Foreskin melanocyte (primary cell): ENCODE measurements at places on chromosomes 11 and 22.
A peak's percentile ranks its signal among the peaks of the same experiment; 100 is the strongest.

DNA sequence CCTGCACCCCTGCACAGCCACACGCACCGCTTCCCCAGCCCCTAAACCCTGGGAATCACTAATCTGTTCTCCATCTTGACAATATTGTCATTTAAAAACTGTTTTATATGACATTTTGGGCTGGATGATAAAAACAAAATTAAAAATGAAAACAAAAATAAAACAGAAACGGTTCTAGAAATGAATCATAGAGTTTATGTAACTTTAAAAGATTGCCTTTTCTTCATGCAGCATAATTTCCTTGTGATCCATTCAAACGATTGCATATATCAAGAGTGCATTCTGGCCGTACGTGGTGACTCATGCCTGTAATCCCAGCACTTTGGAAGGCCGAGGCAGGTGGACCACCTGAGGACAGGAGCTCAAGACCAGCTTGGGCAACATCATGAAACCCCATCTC lies 6.6 kb upstream of the FAM118A start:
- DNase-seq = no peak

DNA sequence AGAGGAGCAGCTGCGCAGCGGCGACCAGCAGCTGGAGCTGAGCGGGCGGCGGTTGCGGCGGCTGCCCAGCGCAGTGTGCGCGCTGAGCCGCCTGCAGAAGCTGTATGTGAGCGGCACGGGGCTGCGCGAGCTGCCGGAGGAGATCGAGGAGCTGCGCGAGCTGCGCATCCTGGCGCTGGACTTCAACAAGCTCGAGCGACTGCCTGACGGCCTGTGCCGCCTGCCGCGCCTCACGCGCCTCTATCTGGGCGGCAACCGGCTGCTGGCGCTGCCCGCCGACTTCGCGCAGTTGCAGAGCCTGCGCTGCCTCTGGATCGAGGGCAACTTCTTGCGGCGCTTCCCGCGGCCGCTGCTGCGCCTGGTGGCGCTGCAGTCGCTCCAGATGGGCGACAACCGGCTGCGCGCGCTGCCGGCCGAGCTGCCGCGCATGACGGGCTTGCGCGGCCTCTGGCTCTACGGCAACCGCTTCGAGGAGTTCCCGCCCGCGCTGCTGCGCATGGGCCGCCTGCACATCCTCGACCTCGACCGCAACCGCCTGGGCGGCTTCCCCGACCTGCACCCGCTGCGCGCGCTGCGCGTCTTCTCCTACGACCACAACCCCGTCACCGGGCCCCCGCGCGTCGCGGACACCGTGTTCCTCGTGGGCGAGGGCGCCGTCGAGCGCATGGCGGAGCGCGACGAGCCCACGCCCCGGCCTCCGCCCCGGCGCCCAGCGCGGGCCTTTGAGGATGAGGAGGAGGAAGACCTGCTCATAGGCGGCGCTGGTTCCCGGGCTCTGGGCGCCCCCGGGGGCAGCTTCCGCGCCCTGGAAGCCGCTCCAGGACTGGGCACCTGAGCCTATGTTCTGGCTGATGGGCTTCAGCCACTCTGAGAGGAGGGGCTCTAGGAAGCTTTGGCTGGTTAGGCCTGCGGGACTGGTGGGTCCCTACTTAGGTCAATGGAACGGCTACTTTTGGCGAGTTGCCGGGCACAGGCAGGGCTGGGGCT lies 787 bp downstream of the LRRC10B start:
- peak; percentile 73 for DNase-seq

- peak; percentile 97 for DNase-seq
Measured at GRCh38 chr11:69497221-69497787, 15.8 kb downstream of the LINC01488 start.

- DNase-seq = no peak
Measured at GRCh38 chr11:95993438-95994298, 69.8 kb upstream of the MTMR2 start.

DNA sequence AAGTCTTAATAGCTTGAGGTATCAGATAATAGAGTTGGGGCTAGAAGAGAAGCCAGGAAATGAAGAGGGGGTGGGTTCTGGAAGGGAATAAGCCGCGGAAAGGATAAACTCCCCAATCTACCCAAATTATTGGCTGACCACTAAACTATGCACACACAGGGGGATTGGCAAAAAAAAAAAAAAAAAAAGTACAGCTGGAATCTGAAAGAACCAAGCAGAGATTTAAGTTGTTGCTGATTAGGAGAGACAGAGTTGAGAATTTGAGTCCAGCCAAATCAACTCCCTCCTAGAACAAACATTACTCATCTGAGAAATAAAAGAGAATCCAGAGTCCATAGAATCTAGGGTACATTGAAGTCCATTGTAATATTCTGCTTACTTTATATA lies 134.9 kb downstream of the CCDC81 start:
- DNase-seq = no peak

DNA sequence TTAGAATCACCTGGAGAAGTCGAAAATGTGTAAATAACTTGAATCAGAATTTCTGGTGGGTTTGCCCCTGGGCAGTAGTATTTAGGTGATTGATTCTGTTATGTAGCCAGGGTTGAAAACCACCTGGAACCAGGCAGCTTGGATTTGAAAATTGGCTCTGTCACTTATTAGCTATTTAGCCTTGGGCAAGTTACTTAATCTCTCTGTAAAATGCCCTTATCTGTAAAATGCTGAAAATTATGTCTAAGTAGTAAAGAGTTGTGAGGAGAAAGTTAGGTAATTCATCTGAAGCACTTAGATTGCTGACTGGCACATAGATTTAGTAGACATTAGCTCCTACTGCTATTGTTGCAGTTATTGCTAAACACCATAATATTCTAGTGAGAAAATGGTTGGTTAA lies 49.3 kb downstream of the PPME1 start:
- no peak for DNase-seq

GRCh38 chr22:40383905-40384304 lies 13.5 kb downstream of the SGSM3 start:
- no peak for DNase-seq

GRCh38 chr11:93756748-93757147 lies 15.3 kb downstream of the C11orf54 start:
- DNase-seq = no peak

DNA sequence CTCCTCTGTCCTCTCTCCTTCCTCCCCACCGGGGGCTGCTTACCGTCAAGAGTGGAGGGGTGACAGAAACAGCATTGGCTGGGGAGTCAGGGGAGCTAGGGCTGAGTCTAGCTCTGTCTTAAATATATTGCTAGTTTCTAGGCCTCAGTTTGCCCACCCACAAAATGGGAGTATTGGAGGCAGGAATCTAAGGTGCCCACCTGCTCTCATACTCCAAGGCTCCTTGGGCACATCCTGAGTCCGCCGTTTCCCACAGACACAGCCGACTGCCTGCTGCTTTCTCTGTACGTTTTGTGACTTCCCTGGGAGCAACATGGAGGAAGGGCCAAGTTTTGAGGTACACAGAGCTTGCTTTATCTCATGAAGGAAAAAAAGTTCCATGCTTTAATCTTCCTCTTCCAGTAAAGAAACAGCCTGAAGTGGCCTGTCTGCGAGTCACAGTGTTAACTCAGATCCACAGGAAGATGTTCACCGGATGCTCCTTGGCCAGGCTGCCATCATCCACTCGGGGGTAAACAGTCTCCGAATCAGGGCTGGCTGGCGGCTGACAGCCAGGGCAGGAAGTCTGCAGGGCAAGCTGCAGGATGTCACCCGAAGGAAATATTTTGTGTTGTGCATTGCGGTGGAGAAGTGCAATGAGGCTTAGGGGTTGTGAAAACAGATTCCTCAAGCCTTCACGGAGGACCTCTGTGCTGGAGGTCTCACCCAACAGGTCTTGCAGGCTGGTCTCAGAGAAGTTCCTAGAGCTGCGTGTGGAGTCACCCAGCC lies 11.0 kb upstream of the CERK start:
- DNase-seq = no peak

DNA sequence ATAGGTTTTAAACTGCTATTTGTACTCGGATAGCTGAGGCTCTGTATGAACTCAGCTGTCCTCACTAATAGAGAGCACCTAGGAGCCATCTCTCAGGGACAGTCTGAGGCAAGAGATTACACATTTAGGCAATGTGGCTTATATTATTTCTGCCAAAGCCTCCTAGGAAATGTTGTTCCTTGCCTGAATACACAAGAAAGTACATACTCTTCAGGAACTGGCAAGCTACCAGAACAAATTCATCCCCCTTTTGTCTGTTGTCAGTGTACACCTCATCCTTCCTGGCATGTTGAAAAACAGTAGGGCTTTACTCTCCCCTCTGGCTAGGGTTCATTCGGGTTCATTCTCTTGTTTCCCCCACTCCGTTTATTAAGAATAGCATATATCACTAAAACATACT lies 615.9 kb upstream of the FAT3 start:
- DNase-seq = no peak

DNA sequence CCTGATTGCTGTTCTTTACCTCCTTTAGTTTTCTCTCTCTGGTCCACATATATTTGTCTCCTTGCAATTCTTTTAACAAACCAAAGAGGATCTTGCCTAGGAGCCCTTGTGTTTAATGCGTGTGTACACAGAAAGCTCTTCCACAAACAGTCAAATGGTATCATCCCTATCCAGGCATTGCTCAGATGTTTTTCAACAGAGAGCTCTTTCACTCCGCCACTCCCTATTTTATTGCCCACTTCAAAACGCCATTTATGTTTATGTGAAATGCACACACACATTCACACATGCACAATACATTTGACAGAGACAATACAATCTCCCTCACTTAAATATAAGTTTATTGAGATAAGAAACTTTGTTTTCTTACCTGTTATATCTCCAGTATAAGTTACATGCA lies 4.7 kb downstream of the OR5AP2 start:
- DNase-seq = no peak

DNA sequence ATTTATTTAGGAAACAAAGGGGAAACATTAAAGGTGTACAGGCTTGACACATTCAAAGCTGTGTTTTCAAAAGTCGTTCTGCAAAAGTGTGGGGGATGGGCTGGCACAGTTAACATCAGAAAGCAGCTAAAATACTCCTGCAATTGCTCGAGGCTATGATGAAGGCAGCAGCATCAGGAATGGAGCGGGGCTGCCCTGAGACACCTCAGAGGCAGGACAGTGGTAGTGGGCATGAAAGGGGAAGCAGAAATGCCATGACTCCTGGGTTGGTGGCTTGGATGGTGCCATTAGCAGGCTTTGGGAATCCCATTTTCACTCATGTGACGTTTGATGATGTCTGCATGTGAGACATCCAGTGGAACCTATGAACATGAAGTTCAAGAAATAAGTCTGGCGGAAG lies 646 bp downstream of the NCAPD3 start:
- DNase-seq = no peak

DNA sequence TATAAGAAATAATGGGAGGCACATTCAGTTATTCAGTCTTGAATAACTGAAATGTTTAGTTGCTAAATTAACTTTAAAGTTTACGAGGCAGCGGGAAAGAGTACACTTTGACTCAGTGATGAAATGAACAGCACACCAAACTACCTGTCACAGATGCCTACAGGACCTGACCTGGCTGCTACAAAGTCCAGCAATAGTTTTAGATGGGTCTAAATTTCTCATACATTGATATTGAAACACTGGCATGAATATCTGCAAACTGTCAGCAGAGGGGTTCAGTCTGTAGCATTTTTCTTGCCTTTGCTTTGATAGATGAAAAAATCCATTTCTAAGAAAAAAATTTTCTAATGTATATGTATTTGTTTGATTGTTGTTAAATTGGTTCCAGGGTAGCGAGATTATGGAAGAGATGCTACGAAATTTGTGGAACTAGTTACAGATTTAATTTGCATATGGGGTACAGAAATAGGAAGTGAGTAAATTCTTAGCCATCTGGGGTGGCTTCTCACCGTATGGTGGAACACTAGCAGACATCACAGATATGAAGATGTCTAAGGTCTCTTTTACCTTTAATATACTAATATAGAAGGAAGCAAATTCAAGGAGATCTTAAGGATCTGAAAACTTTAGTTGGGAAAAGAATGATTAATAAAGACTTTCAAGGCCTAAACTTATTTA lies 20.8 kb upstream of the GAB2 start:
- DNase-seq = no peak

DNA sequence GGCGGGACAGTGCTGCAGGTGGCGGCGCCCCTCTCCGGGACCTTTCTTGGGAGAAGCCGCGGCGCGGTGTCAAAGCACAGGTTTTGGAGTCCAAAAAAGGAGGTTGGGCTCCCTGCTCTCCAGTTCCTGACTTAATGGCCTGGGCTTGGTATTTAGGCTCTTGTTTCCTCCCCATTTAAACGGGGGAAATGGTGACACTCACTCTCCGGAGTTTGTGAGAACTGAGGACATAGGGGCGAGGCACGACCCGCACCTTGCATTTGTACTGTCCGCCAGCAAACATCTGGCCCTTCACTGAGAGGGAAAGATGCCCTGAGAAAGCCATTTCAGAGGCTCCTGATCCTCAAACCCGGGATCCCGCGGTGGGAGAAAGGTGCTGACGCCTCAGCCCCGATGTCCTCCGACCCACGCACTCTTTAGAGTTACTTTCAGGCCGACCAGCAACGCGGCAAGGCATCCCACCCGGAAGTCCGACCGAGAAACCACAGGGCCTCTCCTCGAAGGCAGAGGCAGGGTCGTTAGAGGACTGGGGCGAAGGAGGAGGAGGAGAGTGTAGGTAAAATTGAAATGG lies 2.9 kb upstream of the WDR74 start:
- DNase-seq = no peak

- DNase-seq = no peak
Measured at GRCh38 chr11:102971766-102972165, 16.2 kb upstream of the MMP13 start.

GRCh38 chr11:63563201-63564055 lies at the start of gene PLAAT2:
PLAAT2 (minus strand) TSS chr11:63563379; CDS start chr11:63563324, 55 bp downstream.
- DNase-seq = no peak

DNA sequence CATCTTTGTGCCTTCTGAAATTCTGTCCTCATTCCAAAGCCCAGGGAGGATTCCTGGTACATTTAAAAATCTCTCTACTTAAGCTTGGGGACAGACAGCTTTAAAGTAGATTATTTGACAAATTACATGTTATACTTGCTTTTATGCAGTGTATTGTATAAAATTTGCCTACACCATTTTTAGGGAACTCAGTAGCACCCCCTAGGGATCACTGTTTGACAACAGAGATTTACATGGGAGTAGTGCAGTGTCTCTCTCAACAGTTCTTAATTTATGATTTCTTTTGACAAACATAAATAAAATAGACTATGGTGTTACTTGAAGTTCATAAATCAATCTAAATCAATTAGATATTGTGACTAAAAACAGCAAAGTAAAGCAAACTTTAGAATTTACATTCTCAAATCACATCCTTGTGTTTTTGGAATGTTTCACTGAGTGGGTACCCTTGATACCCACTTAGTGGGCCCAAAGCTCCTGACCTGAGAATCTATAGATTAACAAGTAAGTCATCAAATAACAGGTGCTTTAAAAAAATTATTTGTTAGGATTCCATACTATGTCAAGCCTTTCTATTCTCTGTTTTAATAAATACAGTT lies 428.8 kb downstream of the DYNC2H1 start:
- DNase-seq = peak; percentile 24

- no peak for DNase-seq
Measured at GRCh38 chr11:129779342-129779741, 36.3 kb upstream of the TMEM45B start.
